ENCODE measurements at places on chromosomes 12 and 14.

DNA sequence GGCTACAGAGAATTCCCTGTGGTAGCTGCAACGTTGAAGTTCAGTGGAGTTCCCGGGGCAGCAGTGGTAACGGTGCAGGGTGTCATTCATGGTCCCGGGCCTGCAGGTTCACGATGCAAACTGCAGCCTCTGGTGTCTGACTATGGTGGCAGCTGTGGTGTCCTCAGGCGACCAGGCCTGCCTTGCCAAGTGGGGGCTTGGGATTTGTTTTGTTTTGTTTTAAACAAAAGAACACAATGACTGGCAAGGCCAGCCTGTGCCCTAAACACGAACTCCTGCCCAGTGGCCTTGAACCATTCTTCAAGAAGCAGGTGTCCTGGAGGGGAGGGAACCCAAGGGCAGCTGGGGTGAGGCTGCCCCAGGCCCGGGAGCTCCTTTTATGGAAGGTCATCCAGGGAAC, 48.5 kb downstream of the LRRC74A start:
- no peak for DNase-seq

GRCh38 chr12:50960130-50960529, 7.8 kb downstream of the HIGD1C start:
- no peak for DNase-seq

DNA sequence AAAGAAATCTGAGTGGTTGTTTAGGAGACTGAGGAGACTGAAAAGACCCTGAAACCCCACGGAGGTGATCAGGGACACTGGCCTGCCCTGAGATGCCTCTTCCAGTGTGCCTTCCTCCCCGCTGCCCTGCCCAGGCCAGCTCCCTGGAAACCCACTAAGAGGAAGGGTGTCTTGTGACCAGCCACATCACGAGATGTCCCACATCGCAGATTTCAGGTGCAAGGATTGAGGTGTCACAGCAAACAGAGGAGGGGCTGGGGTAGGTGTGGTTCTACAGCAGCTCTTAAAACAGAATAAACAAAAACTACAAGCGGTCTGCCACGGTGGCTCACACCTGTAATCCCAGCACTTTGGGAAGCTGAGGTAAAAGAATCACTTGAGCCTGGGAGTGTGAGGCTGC, 184.3 kb upstream of the C14orf180 start:
- DNase-seq: no peak

- DNase-seq: peak; percentile 60
Measured at GRCh38 chr12:121277374-121277759, 19.1 kb downstream of the CAMKK2 start.

DNA sequence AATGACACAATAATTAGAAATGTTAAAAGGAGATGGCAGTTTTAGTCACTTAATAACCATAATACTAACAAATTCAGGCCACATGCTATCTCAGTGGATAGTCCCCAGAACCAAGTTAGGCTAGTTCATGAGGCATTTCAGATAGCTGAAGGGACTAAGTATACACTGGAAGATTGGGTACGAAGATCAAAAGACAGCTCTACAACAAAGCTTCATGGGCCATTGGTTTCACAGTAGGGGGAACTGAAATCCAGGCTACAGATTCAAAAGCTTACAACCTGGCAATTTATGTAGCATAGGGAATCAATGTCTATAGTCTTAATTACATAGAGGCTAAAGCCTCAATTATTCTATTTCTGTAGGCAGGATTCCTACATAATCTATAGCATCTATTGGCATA, 343.0 kb downstream of the RGS6 start:
- no peak for DNase-seq

- no peak for DNase-seq
Measured at GRCh38 chr12:45259675-45260074, 43.8 kb downstream of the ANO6 start.

DNA sequence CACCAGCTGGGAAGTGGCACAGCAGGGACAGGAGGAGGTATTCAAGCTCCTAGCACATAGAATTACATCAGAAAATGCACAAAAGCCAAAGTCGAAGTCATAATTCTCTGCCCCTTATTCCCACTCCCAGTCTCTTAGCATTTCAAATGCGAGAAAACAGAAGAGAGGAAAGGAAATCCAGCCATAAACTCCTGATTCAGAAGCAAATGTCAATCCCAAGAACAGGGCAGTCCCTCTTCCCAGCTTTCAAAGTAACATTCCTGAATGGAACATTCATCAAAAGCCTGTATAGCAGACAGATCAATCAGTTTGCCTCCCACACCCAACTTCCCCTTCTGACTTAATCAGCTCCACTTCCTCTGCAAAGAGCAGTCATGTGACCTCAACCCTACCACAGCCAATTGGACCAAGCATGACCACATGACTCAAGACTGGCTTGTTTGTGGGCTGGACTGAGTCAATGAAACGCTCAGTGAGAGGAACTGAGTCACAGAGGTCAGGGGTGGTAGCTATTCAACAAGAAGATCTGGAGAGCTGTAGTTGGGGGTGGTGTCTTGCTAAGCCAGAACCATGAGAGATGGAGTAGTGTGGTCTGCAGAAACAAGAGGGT, 41.4 kb upstream of the TUNAR start:
- DNase-seq: peak; percentile 24

DNA sequence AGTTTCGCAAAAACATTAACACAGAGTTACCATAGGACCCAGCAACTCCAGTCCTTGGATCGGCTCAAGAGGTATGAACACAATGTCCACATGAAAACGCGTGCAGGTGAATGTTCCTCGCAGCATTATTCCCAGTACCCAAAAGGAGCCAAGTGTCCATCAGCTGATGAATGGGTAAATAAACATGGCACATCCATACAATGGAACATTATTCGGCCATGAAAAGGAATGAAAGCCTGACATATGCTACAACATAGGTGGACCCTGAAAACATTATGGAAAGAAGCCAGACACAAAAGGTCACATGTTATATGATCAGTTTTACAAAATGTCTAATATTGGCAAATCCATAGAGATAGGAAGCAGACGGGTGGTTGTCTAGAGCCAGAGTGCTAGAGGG, 9.1 kb downstream of the RILPL1 start:
- DNase-seq: no peak

GRCh38 chr12:55658635-55659391, 22.1 kb downstream of the OR10P1 start:
- no peak for DNase-seq

DNA sequence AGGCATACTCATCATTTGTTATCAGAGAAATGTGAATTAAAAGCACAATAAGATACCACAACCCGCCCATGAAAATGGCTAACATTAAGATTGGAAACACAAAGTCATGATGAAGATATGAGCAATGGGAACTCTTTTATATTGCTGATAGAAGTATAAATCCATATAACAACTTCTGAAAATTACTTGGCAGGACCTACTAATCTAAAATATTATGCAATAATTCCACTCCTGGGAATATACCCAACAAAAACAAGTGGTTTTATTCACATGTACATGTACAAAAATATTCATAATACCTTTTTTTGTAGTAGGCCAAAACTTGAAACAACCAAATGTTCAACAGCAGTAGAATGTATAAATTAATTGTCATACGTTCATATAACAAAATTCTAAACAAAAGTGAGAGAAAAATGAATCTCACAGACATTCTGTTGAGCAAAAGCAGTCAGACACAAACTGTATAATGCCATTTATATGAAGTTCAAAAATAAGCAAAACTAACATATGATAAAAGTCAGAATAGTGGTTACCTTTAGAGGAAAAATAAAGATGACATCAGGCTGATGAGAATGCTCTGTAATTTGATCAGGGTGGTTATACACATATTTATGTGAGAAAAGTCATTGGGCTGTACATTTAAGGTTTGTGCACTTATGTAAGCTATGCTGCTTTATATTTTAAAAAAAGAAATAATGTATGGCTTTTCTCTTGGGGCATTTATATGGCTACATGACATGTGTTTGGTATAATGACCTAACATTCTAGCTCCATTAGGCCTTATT, 309.2 kb upstream of the KITLG start:
- no peak for DNase-seq

DNA sequence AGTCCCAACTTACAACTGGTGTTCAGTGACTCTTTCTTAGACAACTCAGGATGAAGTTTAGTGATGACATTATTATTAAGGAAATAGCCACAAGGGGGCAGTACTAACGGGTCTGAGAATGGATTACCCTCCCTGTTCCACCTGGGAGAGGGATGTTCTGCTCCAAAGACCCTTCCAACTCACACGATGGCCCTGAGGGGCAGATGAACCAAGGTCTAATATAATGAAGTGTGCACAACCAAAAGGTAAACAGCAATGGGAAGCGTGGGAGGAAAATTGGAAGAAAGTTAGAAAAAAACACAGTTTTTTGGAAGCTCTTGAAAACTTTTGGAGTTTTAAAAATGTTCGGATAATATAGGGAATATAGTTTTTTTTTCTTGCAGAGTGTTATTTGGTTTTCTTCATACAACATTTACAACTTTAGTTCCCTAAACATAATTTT, 24.0 kb downstream of the FGF6 start:
- DNase-seq: peak; percentile 63

DNA sequence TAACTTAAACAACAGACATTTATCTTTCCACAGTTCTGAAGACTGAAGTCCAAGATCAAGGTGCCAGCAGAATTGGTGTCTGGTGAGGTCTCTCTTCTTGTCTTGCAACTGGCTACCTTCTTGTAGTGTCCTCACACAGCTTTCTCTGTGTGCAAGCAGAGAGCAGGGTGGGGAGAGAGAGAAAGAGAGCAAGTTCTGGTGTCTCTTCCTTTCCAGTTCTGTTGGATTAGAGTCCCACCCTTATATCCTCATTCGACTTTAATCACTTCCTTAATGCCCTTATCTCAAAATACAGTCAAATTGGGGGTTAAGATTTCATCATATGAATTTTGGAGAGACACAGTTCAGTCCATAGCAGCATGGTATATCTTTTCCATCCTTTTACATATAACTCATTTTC, 40.8 kb downstream of the DYRK2 start:
- DNase-seq: no peak

DNA sequence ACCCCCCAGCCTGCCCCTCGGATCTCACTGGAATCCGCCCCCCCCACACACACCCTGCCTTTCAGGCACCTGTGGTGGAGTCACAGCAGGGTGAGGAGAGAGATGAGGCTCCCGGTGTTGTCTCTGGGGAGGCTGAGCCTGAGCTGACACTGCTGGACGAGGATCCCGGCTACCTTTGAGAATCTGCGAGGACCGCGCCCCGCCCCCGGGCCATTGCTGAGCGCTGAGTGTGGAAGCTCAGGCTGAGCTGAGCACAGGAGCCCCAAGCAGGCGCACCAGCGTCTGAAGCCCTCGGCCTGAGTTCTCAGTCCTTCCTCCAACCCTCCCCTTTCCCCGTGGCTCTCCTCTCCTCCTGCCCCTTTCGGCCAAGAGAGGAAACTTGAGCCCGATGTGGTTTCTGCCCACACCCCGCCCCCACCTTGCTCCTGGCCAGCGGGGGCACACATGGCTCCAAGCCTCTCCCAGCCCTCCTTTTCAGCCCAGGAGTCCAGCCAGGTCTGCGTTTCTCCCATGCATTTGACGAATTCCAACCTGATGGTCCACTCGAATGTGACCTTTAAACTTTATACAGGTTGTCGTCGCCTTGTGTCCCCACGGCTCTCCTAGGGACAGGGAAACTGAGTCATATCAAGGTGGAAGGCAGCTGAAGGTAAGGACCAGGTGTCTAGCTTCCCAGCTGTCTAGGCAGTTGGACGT, at the start of gene NFE2:
Gene NFE2, minus strand, starts transcription at position 284 of the 696 bp plus-strand sequence. CDS start 5,767 bp downstream, outside the sequence.
- DNase-seq: peak; percentile 72

- DNase-seq: no peak
Measured at GRCh38 chr12:119176267-119177055, 2.3 kb upstream of the HSPB8 start.

- no peak for DNase-seq
Measured at GRCh38 chr12:32532951-32533350, 133.6 kb downstream of the FGD4 start.

DNA sequence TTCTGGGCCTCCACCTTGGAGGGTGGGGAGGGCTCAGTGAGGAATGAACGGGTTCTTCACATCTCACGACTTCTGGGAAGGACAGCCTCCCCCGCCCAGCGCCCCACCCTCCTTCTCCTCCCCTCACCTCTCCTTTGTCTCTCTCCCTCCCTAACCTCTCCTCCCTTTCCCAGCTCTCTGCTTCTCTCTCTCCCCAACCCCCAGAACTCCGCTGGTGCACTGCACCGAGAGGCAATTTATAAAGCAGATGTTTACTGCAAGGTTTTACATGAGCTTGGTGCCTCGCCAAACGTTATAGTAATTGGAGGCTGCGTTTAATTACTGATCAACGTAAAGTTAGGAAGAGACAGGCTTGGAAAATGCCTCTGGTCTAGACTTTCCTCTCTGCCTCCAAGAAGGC, 42.9 kb upstream of the FAM222A start:
- DNase-seq: no peak

DNA sequence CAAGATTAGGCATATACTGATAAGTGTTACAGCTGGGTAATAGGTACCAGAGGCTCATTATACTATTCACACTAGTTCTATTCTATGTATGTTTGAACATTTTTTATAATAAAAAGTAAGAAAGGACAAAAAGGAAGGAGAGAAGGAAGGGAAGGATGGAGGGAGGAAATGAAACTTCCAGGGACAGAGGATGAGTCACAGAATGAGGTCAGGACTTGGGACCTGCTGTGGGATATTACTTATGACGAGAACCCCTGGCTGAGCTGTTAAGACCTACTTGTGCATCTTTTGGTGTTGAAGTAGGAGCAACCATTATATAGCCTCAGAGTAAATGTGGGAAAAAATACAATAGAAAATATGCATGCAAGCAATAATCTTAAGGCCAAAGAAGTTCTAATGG, 16.7 kb upstream of the TMEM260 start:
- DNase-seq: no peak

DNA sequence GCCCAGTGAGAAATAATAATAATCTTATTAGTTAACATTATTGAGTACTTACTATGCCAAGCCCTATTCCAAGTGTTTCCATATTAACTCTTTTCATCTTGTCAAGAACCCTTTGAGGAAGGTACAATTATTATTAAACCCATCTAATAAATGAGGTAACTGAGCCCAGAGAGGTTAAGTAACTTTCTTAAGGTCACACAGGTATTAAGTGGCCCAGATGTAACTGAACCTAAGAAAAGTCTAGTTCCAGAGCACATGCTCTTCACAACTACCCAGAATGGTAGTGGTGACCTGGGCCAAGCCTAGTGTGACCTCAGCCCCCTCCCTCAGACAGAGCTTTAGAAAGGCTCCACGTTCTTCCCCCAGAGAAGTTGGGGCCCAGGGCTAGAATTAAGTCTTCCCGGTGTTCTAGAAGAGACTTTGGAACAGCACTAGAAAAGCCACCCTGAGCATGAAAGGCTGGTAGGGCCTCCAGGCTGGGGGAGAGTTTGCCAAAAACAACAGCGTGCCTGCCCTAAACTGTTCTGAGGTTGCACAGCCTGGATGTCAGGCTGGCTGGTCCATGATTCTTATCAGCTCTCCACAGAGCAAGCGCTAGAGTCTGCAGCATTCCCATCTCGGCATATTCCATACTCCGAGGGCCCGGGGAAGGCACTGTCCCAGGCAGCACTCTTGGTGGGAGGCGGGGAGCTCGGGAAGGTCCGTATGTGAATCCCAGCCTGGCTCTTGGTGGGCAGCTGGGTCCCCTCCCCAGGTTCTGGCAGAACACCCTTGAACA, 41.3 kb upstream of the CTDSP2 start:
- no peak for DNase-seq

- no peak for DNase-seq
Measured at GRCh38 chr12:73266206-73266605, 994.0 kb downstream of the TRHDE start.
